NCI-H1048 (cell line): ENCODE measurements at places on chromosomes 5 and 9.

DNA sequence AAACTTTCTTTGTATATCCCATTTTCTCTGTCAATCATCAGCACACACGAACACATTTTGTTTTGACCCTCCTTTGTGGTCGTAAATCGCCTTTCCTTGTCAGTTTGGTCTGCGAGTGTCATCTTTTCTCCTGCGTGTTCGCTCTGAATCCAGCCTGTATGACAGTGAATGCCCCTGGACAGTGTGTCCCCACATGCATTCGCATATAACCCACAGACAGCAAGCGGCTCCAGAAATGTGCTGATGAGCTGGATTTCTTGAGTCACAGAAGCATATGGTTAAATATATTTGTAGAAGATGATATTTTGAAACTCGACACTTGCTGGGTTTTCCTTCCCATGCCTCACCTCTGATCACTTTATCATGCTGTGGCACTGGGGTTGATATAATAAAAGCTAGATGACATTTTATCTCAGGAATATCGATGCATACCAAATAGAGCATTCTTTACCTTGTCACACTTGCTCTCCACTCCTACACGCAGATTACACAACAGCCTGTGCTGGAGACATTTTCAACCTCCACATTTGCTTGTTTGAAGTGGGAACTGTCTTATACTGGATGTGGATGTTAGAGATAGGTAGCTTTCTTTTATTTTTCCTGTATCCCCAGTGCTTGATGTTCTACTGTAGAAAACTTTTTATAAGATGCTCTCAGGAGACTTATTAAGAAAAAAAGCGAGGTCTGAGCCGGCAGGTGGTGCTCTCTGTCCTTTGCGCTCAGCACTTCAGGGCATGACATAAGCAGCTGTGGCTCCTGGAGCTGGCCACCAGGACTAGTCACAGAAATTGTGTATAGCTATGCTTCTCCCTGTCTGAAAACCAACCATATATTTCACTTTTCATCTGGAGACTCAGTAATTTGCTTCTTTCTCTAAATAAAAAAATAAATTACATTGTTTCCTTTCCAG is 215.1 kb downstream of the SH3GL2 start:
- DNase-seq = no peak

DNA sequence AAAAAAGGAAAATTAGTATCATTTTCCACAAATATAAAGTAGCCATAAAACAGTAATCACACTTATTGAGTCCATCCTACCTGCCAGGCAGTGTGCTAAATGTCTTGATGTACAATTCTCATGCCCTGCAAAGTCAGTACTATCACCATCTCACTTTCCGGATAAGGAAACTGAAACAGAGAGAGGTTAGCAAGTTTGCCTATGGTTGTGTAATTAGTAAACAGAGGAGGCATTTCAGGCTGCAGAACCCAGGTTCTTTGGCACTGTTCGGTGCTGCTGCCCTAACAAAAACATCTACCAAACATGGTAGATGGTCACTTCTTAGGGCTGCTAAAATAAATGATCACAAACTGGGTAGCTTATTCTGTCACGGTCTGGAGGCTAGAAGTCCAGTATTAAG is 22.6 kb downstream of the PLAC8L1 start:
- DNase-seq = no peak

GRCh38 chr9:112061152-112061740 is 113.9 kb downstream of the SUSD1 start:
- DNase-seq = no peak

DNA sequence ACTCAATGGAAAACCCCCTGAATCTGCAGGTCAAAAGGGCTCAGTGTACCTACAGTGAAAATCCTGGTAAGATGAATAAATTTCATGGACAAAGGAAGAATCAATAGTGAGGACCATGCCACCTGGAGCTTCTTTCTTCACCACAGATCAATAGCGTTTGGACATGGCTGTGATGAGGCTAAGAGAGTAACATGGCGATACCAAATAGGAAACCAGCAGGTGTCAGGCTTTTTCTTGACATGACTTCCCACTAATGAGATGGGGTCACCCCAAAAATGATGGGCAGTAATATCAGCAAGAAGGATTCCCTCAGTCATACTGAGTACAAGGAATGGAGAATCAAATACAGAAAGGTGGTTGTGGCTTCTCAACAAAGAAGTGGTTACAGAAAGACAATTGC is 208.5 kb upstream of the PLPPR1 start:
- no peak for DNase-seq

- DNase-seq = no peak
Observed at GRCh38 chr9:107504585-107505455, 15.3 kb upstream of the KLF4 start.

DNA sequence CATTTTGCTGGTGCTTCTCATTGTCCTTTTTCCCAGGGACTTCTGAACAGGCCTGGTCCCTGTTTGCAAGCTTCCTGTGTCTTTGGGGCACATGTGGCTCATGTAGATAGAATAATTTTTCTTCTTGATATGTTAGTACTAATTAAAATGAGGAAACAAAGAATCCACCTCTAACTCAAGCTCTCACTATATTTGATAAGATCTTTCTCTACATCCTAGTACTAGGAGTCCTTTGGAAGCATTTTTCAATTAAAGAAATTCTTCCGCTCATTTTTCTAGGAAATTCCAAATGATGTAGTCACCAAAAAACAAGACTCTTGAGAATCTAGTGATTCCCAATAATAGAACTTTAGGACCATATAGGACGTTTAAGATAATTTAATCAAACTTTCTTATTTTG is 165.3 kb downstream of the SEC61B start:
- no peak for DNase-seq

DNA sequence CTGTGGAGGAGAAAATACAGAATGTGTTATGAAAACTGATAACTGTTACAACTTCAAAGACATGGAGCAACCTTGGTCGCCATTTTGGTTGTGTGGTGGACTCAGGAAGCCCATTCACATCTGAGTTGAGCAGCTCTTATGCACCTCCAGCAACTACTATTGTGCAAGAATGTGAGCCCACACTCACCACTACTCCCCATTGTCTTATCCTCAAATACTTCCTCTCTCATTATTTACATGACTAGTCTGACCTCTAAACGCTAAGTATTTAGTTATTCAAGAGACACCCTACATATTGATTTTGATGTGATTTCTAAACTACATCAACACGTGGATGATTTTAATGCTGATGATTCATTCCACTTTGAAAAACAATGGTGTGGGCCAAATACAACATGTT is 516.6 kb upstream of the CLINT1 start:
- no peak for DNase-seq
